ENCODE measurements at places on chromosomes 5 and 9.

DNA sequence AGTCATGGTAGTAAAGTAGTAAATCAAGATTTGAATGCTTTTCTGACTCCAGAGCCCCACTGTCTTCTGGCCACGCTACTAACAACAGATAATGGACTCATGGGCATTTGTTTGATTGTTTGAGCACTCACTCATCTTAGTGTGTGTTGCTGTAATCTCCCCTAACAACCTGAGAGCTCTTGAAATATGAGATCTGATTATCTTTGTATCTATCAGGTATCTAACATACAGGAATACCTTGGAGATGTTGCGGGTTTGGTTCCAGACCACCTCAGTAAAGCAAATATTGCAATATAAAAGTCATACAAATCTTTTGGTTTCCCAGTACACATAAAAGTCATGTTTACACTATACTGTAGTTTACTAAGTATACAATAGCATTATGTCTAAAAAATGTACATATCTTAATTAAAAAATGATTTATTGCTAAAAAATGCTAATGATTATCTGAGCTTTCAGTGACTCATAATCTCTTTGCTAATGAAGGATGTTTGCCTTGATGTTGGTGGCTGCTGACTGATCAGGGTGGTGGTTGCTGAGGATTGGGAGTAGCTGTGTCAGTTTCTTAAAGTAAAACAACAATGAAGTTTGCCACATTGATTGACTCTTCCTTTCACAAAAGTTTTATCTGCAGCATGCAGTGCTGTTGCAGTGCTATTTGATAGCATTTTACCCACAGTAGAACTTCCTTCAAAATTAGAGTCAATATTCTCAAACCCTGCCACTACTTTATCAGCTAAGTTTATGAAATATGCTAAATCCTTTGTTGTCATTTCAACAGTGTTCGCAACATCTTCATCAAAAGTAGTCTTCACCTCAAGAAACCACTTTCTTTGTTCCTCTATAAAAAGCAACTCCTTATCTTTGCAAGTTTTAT lies 92.2 kb downstream of the ZNF462 start:
- DNase-seq, result no peak

GRCh38 chr5:144583541-144584449 lies 413.1 kb downstream of the KCTD16 start:
- DNase-seq, result no peak

DNA sequence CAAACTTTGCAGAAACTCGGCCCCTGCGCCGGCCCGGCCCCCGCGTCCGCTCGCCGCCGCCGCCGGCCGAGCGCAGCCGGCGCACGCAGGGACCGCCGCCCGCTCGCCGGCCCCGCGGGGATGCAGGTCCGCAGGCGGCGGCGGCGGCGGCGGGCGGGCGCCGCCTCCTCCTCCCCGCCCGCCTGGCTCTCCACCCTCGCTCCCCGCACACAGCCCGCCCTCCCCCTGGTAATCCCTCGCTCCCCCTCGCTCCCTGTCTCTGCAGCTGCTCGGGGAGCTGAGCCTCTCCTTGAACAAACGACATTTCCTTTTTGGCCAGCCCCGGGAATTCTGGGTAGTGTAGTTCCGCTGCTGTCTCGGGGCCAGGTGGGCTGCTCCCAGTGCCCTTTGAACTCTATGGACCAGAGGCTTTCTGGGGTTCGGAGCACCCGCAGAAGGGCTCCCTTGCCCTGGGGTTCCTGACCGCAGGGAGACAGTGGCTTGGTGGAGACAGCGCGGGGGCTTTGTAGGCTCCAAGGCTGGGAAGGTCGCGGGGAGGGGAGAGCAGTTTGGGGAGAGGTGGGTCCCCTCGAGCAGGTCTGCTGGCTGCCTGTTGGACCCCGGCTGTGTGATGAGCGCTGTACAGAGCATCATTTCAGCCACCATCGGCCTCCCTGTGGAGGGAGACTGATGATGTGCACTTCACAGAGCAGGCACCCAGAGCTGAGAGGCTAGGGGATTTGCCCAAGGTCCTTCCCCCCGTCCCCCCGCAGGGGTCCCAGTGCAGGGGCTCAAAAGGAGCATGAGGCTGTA lies 1.8 kb upstream of the FAM78A start:
- DNase-seq, result peak; percentile 6

DNA sequence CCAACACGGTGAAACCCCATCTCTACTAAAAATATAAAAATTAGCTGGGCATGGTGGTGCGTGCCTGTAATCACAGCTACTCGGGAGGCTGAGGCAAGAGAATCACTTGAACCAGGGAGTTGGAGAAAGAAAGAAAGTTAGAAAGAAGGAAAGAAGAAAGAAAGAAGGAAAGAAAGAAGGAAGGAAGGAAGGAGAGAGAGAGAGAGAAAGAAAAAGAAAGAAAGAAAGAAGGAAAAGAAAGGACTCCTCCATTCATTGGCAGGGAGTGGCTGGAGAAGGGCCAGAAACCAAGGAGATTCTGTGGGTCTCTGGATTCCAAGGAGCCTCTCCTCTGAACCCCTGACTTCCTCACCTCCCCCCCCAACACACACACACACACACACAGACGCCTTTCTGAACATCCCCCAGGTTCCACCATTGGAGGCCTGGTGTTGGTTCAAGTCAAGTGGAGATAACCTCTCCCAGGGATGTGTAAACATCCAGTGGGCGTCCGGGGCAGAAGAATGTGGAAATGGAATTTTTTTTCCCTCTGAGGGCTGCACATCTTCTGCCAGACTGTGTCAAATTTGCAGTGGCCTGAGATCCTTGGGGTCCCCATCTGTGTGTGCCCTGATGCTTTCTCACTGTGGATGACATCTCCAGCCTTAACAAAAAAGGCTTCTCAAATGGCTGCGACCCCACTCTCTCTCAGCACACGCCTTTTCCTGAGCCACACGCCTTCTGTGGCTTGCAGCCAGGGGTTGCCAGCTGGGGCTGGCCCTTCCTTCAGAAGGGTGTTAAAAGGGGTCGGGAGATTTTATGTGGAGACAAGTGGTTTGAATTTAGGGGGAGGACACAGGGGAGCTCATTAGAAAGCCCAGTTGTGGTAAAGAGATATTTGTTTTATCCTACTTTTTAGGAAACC lies 109.3 kb upstream of the HAND1 start:
- no peak for DNase-seq

DNA sequence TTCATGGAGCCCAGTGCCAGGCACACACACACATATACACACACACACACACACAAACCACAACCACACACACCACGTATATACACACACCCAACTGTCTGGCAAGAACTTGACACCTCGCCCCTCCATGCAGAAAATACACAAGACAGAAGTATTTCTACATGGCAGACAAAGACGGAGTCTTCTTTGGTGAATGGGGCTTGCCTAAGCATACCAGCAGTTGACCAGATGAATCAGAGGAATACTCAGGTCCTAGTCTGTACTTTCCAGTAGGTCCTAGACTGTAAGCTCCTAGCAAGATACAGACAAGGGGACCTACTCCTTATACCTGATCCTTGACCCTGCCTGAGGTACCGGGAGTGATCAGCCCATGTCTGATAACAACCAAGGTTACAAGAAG lies 60.1 kb downstream of the SIL1 start:
- DNase-seq, result no peak

DNA sequence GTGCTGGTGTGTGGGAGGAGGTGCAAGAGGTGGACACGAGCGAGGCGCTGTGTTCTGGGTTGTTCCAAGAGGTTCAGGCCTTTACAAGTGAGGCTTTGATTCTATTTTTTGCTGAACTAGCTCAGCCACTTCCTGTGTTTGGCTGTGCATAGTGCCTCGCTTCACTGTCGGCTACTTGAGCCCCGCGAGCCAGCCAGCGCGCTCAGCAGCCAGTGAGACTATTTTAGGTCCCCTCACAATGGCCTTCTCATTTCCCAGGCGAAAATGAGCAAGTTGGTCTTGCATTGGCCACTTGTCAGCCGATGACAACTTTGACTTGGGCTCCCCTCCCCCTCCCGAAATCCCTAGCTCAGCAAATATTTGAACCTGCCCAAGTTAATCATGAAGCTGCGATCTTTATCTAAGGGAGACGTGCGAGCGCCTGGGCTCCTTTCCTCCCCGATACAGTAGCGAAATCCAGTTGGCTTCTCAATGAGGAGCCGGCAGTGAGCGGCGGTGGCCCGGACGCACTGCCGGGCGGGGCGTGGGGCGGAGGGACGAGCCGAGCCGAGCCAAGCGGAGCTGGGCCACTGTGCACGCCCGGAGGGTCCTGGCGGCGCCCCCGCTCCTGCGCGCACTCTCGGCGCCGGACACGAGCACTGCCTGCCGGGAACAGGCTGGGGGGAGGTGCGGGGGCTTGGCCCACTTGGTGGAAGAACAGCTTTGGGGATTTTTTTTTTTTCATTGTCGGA lies 72.6 kb downstream of the PIK3R1 start:
- DNase-seq, result no peak

DNA sequence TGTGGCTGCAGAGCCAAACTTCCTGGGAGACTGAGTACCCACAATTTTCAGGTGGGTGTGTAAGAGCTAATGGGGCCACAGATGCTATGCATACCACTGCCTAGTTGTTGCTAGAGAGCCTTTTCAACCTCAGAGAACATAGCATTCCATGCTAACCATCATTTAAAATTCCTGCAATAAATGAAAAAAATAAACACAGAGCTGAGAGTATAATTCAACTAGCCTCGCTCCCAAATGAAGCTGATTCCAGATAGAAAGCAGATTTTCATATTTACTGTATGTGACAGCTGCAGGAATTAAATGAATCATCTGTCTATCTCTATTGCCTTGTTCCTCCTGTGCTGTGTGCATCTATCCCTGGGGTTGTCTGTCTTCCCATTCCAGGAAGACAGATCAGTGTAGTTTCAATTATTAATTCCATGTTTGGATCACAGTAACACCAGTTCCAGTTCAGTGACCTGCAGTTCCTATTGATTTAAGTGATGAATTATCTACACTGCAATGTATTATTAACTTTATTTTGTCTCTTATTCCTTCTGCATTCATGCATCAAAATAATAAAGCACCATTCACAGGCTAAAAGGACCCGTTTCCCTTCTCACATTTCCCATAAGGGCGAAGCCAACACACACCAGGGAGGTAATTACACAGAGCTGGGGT lies 324.5 kb downstream of the SLIT3 start:
- no peak for DNase-seq

- DNase-seq, result no peak
These were observed 26.3 kb downstream of the PTGES start for GRCh38 chr9:129726322-129727160.

GRCh38 chr9:136326061-136326760 lies 1.1 kb upstream of the GPSM1 start:
- no peak for DNase-seq

GRCh38 chr5:74433896-74434829 lies 206.4 kb downstream of the ENC1 start:
- DNase-seq, result no peak

- peak; percentile 41 for DNase-seq
These were observed 29.9 kb downstream of the CPEB4 start for GRCh38 chr5:173917788-173918786.

DNA sequence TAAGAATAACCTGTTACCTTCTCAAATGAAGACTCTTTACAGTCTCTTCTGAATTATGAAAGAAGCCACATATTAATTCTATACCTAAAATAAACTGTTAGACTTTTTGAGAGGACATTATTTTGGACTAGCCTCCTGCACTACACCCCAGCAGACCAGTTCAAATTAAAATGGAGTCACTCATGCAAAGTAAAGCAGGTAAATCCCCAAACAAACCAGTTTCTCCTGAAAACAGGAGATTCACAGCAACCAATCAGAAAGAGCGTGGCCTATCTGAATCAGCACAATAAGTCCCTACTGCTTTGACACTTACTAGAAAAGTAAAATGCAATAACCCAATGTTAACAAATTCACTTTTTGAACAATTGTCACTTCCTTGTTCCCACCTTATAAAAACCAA lies 58.8 kb downstream of the PTBP3 start:
- DNase-seq, result no peak

- no peak for DNase-seq
These were observed 46.6 kb upstream of the GABRP start for GRCh38 chr5:170736966-170737365.

DNA sequence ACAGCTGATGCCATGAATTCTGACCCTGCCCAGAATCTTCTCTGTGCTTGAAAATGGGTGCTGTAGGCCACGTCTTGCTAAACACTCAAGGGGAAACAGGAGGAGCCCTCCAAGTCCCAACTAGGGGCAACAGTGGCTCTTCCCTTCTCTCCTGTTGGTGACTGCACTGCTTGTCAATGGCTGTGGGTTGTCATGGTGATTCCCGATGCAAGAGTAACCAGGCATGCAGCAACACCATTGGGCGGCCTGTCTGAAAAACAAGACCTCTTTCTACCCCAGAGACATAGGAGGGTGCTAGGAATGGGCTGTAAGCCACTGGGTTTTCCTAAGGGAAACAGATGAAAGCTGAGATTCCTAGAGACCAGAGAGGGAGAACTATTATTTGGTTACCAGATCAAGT lies 201.7 kb upstream of the PANK3 start:
- DNase-seq, result no peak

GRCh38 chr5:138351517-138351916 lies 968 bp upstream of the KDM3B start:
- no peak for DNase-seq

GRCh38 chr5:141491323-141492167 lies 2.7 kb downstream of the PCDHGC5 start:
- no peak for DNase-seq

GRCh38 chr9:136965771-136966484 lies 11.4 kb upstream of the PTGDS start:
- DNase-seq, result no peak

- no peak for DNase-seq
These were observed 36.4 kb upstream of the GDNF start for GRCh38 chr5:37876245-37876644.

DNA sequence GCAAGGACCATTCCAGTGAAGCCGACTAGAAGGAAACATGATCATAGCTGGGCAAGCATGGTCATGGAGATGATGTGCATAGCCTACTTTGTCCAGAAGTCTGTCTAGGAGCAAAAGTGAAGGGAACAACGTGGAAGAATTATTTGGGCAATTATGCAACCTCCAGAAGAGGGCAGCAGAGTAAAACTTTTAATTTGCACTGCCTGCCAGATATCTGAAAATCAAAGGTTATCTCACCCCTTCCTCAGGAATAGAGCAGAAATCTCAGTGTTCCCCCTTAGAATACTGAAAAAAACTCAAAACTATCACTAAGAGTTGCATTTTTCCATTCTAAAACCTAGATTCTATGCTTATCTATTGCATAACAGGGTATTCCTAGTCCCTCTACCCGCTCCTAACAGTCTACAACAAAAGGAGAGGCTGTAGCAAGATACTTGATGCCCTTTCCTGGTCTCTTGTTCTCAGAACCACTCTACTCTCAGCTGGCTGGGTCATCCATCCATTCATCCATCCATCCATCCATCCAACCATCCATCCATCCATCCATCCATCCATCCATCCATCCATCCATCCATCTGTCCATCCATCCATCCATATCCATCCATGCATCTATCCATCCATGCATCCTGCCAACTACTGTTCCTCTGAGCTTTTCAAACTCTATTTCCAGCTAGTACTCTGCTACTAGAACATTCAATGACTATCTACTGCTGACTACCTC lies 8.4 kb upstream of the SETD9 start:
- DNase-seq, result no peak

GRCh38 chr9:115232181-115232774 lies 114.3 kb upstream of the TNC start:
- no peak for DNase-seq

GRCh38 chr5:10431415-10431814 lies 10.3 kb upstream of the ROPN1L start:
- no peak for DNase-seq

GRCh38 chr5:55344392-55344992 lies 36.7 kb downstream of the MTREX start:
- no peak for DNase-seq

All from epithelial cell of prostate (primary cell).